ENCODE measurements at places on chromosomes 13 and 19. TPM values are rescaled to one million over a fixed set of nuclear protein-coding genes. Genes with fewer than 3 reads are reported as not detected.
A peak's percentile ranks its signal among the peaks of the same experiment; 100 is the strongest.

DNA sequence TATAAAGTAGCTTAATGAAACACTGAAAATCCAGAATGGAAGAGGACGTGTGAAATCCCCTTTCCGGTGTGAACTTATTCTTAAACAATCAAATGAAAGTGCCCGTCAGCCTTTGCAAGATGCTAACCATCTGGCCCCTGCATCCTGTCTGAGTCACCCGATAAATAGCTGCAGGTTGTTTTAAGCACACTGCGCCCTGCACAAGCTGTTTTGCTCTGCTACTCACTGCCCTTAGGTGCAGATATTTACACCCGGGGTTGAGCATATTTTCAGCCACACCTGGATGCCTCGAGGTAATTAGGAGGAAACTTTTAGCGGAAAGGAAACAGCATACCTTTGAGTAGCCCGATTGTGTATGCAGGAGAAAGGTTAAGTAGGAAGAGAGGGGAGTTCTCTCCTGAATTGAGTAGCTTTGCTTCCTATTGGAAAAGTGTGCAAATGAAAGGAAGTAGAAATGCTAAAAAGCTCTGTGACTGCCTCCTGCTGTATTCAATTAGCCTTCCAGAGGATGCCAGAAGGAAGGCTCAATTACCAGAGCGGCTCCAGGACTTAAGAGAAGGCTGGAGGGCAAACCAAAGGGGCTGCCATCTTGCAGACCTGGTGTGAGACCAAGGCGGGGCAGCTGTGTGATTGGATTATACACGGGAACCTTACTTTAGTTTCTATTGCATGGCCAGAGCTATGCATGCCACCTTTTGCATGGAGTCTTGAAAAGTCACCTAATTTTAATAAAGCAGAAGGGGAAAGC, 42.5 kb downstream of the IRS2 start:
- no peak for DNase-seq

- DNase-seq = no peak
Observed at GRCh38 chr19:18639706-18640243, 2.9 kb downstream of the KLHL26 start.

DNA sequence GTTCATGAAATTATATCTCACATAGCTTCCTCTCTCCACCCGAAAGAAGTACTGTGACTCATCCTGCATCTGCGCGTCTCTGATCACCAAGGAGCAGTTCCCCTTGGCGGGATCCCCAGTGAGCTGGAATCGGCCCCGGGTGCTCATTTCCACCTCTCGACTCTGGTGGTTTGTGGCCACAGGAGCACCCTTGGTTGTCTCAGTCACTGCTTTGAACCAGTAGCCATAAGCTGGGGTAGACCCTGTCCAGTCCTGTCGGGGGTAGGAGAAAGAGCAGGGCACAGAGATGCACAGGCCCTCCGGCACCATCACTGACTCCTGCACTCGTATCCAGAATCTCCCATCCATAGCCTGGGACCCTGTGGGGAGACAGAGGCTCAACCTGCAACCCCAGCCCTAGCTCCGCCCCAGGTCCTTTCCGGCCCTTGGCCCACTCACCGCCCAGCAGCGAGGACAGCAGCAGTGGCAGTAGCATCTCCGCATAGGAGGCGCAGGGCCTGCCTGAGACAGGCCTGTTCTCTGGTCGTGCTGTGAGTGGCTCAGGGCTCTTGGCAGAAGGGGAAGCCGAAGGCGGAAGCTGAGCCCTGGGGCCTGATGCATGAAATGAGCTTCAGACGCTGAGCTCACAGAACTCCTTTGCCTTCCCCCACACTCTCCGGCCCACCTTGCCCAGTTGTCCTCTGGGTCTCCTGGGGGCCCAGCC, at the start of gene SIGLEC10:
Gene SIGLEC10, minus strand, starts transcription at position 536 of the 703 bp plus-strand sequence. Its CDS starts 61 bp downstream, at position 475.
- peak; percentile 34 for DNase-seq

- no peak for DNase-seq
Observed at GRCh38 chr13:106490569-106491321, 44.7 kb downstream of the EFNB2 start.

DNA sequence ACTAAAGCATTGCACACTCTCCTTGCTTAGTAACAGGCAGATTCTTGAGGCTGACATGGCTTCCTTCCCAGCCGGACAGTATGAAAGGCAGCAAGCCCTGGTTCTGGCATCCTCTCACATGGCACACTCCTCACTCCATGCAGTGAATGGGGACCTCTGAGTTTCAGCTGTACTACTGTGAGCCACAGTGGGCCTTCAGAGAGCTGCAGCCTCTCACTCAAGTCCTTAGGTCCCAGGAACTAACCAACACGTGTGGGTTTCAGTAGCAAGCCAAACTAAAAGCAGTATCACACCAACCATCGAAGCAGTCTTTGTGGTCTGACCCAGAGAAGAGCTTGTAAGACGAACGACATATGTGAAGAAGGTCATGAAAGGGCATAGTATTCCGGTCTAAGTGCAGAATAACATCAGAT, 128.2 kb downstream of the TBC1D4 start:
- no peak for DNase-seq

DNA sequence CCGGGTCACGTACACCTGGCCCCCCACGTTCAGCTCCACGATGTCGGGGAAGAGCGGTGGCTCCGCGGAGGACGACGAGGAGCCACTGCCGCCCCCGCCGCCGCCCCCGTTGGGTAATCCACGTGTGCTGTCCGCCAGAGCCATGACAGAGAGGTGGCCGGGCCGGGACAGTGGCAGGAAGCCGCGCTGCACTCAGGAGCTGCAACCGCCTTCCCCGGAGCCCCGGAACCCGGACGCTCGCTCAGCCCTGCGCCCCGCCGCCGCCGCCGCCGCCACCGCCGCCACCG, 257 bp downstream of the KCTD12 start:
- no peak for DNase-seq

DNA sequence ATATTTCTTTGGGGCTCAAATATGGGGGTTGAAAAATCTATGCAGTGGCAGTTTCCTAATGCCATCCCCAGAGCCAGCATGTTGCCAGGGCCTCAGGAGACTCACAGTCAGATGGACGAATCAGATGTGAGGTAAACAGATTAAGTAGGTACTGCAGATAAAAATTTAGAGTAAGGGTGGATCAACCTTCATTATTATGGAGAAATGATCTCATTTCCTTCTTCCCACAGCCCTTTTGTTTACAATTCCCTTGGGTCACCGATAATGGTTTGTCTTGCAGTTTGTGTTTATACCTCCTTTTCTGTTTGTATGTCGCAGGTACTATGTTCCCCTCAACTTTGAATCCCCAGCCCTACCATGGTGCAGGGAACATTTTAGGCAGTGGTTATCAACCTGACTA, 20.0 kb downstream of the DIAPH3 start:
- DNase-seq = no peak

DNA sequence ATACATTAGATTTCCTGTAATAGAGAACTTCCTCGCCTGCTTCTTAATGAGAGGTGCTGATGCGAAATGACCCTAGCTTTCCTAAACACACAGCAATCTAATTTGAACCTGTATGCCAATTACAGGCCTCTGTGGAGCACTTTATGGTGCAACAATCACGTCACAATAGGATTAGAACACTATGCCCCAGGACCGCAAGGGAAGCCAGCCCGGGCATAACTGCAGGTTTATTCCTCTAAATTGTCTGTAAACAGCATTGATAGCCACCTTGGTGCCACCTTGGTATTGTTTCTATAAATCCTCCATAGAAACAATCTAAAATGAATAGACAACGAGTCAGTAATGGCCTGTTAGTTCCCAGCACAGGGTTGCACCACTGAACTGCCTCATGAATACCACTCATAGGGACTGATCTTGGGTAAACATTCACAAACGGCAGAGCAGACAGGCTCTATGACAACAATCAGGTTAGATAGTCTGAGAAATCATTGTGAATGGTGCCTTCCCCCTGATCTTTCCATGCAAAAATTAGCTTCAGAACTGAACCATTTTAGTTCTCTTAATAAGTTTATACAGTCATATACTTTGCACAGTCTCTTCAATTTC, 182.5 kb upstream of the OBI1 start:
- no peak for DNase-seq

DNA sequence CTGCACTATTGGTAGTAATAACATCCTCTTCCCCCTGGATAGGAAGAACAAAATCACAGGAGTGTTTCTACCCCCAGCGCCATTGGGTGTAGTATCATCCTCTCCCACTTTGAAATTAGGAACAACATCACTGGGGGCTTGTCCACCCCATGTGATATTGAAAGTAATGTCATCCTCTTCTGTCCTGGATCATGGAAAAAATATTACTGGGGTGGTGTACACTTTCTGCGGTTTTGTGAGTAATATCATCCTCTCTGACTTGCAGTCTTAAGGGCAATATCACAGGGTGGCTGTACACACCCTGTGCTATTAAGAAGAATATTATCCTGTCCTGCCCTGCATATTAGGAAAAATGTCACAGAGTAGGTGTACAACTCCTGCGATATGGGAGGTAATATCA, 4.9 kb upstream of the RGCC start:
- no peak for DNase-seq

DNA sequence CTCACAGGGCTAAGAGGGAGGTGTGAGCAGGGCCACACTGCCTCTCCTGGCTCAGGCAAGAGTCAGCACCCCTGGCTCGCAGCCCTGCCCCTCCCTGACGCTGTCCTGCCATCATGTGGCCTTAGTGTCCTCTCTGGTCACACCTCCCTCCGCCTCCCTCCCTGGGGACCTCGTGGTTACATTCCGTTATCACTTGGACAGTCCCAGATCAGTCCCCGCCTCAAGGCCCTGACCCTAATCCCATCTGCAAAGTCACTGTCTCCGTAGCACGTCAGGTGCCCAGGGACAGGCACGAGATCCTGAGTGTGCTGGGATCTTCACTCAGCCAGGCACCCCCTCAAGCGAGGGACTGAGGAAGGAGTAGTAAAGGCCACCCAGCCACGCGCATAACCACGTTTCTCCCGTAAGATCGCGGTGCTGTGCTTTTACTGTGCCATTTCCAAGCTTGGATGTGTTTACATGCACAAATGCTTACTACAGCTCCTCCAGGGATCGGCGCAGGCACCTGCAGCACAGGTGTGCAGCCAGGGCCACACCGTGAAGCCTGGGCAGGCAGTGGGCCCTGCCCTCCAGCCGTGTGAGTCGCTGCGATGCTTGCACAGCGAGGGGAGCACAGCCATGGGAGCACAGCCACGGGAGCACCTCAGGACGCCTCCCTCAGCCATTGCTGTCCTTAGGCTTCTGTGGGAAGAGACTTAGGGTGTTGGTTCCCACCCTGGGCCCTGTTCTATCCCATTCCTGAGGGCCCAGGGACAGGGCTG, 10.7 kb upstream of the TMEM255B start:
- DNase-seq = no peak

DNA sequence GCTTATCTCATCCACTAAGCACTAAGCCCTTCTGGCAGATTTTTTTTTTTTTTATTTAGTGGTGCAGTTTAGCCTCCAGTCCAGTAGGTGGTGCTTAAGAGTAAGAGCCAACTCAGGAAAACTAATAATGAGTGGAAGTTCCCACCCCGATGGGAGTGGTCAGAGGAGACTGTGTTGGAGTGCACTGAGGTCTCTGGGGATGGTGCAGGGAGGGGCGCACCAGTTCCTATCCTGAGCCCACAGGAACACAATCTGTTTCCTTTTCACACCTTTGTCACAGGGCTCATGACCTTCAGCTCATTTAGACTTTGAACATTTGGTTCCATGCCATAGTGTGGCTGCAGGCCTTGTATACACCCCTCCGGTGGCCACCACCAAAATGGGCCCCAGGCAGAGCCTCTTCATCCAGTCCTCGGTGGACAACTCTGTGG, 367.4 kb downstream of the SPRY2 start:
- DNase-seq = peak; percentile 62

- DNase-seq = no peak
Observed at GRCh38 chr19:40400559-40400958, 10.6 kb upstream of the HIPK4 start.

DNA sequence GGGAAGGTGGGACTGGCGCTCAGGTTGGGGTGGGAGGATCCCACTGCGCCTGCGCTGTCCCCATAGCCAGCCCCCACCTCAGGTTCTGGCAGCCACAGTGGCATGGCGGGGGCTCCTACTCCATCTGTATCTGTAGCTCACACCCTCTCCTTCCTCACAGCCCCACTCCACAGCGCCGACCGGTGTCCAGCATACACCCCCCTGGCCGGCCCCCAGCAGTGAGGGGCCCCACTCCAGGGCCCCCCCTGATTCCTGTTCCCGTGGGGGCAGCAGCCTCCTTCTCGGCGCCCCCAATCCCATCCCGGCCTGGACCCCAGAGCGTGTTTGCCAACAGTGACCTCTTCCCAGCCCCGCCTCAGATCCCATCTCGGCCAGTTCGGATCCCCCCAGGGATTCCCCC, 6.0 kb downstream of the TMED1 start:
- DNase-seq = no peak

DNA sequence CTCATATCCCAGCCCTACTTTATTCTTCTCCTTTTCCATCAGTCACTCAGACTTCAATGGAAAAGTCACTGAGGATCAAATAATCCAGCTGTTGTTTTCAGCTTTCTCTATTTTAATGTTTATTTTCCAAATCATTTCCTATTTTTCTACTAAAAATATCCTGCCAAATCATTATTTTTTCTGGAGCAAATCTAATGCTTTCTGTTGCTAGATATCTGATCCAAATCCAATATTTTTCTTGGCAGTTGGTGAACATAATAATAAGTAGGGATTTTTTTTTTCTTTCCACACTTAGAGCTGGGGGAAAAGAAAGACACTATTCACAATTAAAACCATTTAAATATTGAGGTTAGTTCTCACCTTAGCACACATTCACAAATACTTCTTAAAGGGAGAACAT, 656.1 kb downstream of the DACH1 start:
- DNase-seq = no peak

DNA sequence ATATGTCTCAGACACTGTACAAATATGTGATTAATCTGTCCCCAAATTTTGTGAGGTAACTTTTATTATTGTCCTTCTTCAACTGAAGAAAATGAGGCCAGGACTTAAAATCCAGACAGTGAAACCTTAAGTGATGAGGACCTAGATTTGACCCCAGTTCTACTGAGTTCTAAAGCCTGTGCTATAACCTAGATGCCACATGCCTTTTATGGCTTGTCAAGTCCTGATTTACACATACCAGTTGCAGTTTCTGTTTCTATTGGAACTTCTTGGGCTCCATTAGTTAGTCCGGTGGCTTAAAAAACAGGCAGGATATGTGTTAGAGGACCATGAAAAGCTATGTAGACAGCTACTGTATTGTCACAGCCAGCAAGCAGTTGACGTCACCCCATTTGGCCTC, 436.5 kb upstream of the KLHL1 start:
- no peak for DNase-seq

- no peak for DNase-seq
Observed at GRCh38 chr13:43273362-43273761, 250.0 kb downstream of the DNAJC15 start.

DNA sequence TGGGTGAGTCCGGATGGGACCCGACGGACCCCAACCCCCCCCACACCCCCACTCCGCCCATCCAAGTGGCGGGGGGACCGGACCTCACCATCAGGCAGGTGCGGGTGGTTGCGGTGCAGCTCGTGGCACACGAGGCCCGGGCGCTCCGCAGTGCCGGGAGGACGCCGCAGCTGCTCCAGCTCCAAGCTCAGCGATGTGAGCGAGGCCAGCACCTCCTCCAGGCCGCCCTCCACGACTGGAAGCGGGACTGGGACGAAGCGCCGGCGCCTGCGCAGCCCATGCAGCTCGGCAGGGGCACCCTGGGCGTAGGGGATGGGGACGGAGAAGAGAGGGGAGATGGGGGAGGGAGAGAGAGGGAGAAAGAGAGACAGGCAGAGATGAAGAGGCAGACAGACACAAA, 30.1 kb upstream of the OLFM2 start:
- no peak for DNase-seq

DIRAS1 gene
- total RNA-seq = 126 TPM

NCR1 gene
- not detected for total RNA-seq

SOX21 gene
- total RNA-seq = not detected

KIR3DL1 gene
- not detected for total RNA-seq

ZNF600 gene
- total RNA-seq = 2.4 TPM

S1PR4 gene
- total RNA-seq = 0.47 TPM

CATSPERD gene
- not detected for total RNA-seq

NLRP11 gene
- not detected for total RNA-seq

HIF3A gene
- 44.4 TPM for total RNA-seq

LILRB3 gene
- 18.3 TPM for total RNA-seq
